ENCODE measurements at places on chromosomes 7 and 10.
A peak's percentile ranks its signal among the peaks of the same experiment; 100 is the strongest.

DNA sequence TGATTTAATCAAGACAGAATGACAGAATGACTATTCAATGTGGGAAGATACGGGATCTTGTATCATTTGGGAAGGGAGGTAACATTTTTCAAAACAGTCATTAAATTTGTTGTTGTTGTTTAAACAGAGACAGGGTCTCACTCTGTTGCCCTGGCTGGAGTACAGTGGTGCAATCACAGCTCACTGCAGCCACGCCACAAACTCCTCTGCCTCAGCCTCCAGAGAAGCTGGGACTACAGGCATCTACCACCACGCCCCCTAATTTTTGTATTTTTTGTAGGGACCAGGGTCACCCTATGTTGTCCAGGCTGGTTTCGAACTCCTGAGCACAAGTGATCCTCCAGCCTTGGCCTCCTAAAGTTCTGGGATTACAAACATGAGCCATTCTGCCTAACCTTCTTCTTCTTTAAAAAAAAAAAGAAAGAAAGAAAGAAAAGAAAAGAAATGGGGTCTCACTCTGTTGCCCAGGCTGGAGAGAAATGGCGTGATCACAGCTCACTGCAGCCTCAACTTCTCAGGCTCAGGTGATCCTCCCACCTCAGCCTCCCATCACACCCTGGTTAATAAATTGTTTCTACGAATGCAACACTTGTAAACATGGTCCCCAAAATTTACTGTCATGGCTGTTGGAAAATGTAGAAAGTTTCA is 24.3 kb downstream of the YWHAG start:
- DNase-seq: no peak

DNA sequence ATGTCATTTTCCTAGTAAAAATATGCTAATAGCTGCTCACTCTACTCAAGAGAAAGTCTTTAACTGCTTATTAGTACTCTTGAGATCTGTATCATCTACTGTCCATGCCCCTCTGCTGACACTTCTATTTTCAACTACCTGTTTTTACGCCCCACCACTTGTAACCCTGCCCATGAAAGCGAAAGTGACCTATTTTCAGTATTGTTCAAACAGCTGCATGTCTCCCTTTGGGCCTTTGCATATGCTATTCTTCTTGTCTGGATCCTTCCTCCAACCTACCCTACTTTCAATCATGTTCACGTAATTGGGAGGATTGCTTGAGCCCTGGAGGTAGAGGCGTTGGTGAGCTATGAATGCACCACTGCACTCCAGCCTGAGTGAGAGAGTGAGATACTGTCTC is 1481.3 kb downstream of the GATA3 start:
- DNase-seq: no peak

DNA sequence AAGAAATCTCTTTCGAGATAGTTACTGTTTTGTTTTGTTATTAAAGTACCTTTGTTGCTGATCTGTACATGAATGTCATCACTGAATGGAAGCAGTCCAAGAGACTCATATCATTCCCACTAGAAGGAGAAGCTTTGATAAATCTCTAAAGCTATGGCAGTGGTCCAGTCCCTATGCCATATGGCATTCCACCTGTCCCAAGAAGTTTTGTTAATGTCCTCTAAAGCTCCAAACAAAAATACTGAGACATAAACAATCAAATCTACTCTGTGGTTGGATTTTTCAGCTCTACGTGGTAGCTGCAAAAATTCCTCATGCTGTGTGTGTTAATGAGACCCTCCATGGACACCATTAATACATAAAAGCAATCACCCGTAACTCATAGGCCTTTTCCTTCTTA is 94.1 kb downstream of the LRRN3 start:
- no peak for DNase-seq

GRCh38 chr7:18727115-18727870 is 231.7 kb downstream of the HDAC9 start:
- no peak for DNase-seq

DNA sequence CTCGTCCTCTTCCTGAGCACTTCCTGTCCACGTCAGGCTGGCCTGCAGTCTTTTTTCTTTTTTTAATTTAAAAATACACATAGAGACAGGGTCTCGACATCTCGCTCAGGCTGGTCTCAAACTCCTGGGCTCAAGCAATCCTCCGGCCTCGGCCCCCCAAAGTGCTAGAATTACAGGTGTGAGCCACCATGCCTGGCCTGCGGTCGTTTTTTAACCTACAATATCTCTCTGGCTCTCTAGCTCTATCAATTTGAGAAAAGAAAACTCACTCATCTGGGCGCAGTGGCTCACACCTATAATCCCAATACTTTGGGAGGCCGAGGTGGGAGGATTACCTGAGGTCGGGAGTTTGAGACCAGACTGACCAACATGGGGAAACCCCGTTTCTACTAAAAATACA is 4.0 kb upstream of the OAT start:
- no peak for DNase-seq

DNA sequence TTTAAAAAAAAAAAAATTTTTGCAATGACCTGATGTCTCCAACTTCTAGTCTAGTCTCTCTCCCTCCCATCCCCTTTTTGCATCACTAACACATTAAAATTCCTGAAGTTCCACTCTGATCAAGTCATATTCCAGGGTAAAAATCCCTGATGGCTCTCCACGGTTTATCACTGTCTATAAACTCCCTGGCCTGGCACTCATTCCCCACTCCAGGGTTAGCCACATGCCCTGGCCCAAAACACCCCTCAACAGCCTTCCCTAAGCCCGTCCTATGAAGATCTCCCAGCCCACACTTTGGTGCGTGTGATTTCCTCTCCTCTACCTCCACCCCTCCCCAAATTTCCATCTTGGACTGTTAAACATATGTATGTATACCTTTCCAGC is 125.4 kb downstream of the JAZF1 start:
- no peak for DNase-seq

DNA sequence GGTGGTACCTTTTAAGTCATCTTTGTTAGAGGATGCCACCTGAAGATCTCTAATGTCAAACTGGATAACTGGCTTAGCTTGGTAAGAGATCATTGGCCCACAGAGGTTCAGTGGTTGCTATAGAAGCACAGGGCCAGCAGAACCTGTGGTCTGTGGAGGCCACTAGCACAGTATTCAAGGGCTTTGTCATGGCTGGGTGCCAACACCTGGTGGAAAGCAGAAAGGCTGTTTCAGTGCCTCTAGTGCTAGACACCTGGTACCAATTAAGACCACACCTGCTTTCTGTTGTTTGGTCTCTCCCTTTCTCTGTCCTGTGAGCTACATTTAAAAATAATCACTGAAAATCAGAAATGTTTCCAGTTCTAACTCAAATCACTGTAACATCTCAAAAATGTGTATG is 10.0 kb upstream of the PCGF5 start:
- no peak for DNase-seq

- DNase-seq: no peak
Observed at GRCh38 chr7:137345799-137346449, 2.4 kb upstream of the PTN start.

DNA sequence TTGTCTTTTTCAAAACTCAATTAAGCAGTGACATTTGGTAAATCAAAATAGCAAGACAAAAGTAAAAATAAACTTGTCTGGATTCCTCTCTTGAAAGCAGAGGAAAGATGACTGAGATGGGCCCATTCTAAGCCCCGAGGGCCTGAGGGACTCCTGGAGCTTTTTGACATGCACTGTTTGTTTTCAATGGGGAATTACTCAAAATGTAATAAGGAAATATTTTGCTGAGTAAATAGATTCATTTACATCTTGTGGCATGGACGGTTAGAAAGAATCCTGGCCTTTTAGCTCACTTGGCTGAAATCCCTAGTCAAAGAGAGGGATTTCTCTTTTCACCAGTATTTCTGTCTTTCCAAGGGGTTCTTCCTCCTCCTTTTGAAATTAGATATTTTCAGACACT is 108.0 kb downstream of the MKX start:
- DNase-seq: peak; percentile 29
